ENCODE measurements at places on chromosomes 12 and 14.
A peak's percentile ranks its signal among the peaks of the same experiment; 100 is the strongest.

- no peak for DNase-seq
Measured at GRCh38 chr12:131066207-131066885, 112.6 kb downstream of the ADGRD1 start.

DNA sequence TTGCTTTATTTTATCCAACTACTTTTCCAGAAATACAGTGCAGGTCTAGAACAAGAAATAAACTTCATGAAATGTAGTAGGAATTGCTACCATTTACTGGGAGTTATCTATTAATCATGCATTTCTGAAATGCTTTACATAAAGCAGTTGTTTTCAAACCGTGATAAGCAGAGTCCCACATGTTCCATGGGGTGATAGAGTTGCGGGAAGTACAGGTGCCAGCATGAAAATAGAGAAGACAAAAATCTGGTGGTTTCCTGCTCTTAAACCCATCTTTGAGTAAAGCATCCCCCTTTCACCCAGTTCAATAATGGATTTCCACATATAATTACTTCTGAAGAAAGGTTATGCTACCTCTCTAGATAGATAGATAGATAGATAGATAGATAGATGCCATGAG is 123.7 kb upstream of the PDZRN4 start:
- DNase-seq: no peak

GRCh38 chr14:99191395-99192027 is 80.5 kb downstream of the BCL11B start:
- peak; percentile 62 for DNase-seq

DNA sequence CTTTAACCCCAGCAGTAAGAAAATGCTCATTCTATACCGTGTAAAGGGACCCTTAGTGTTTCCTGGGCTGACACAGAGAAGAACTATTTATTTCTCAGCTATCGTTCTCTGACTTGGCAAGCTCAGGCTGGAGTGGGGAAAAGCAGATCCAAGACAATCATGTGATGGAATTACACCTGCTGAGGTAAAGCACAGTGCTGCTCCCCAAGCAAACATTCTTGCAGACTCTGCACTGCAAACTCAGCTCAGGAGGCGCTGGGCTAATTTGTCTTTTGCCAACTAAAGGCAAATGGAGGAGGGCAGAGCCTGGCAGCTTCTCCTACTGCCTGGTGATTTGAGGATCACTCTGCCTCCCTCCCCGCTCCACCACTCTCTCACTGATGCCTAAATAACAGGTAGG is 57.8 kb upstream of the FUT8 start:
- DNase-seq: no peak

DNA sequence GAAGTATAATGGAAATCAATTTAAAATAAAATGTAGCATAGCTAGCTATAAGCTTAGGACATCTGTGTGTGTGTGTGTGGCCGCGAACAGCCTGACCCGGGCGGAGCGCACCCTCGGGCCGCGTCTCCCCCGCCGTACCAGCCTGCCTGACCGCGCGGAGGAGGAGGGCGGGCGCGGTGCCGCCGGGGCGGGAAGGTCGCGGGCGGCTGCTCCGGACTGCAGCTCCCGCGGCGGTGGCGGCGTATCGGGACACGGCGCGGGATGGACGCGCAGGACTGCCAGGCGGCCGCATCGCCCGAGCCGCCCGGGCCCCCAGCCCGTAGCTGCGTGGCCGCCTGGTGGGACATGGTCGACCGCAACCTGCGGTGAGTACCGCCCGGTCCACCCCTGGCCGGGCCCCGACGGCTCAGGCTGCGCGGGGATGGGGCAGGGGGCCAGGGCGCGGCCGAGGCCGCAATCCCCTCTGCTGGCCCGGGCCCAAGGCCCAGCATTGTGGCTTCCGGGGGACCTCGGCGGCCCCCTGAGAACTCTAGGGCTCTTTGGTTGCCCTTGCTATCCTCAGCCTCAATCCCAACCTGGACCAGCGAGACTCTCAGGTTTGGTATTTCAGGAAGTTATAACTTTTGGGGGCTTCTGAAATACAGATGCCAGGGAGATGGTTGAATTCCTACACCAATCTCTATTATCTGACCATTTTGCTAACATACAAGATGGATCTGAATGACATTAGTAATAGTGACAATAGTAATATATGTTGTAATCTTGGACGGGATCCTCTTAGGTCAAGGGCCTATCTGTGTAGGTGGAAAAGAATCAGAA is at the start of gene ABHD12B:
Gene ABHD12B, plus strand, starts transcription at position 140 of the 819 bp plus-strand sequence. Its CDS starts 122 bp downstream, at position 262.
- DNase-seq: no peak

Data from CD4-positive, alpha-beta T cell treated with Interleukin-17A for 4 hours (primary cell).